ENCODE measurements at places on chromosomes 16 and 17.

DNA sequence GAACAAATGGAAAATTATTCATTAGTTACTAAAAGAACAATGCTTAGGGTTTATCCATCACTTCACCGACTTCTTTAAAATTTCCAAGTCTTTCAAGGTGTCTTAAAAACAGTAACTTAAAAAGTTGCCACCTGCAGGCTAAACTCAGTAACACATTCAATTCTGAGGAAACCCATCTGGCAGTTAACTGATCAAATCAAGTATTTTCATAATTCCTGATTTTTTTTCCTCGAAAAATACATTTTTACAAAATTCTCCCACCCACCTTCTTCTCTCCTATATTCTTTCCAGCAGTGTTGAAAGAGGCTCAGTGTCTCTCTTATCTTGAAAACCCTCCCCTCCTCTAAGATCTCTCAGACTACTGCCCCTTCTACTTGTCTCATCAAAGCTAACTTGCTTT, 29.9 kb downstream of the PARN start:
- H3K27me3 ChIP-seq, result no peaks in the 10 kb centered on the region
- peak; percentile 14 for DNase-seq
- H3K27ac ChIP-seq, result no peak overlapping the region
- H3K36me3 ChIP-seq, result peaks cover 45% of the 10 kb centered on the region
- H3K4me3 ChIP-seq, result no peak overlapping the region
- no peaks in the 10 kb centered on the region for H3K4me1 ChIP-seq

- peaks cover 47% of the 10 kb centered on the region for H3K4me1 ChIP-seq
- no peaks in the 10 kb centered on the region for H3K27me3 ChIP-seq
- H3K27ac ChIP-seq, result no peak overlapping the region
- no peak for DNase-seq
- H3K36me3 ChIP-seq, result no peaks in the 10 kb centered on the region
Observed at GRCh38 chr17:29710891-29711418, 88.2 kb upstream of the CORO6 start.

DNA sequence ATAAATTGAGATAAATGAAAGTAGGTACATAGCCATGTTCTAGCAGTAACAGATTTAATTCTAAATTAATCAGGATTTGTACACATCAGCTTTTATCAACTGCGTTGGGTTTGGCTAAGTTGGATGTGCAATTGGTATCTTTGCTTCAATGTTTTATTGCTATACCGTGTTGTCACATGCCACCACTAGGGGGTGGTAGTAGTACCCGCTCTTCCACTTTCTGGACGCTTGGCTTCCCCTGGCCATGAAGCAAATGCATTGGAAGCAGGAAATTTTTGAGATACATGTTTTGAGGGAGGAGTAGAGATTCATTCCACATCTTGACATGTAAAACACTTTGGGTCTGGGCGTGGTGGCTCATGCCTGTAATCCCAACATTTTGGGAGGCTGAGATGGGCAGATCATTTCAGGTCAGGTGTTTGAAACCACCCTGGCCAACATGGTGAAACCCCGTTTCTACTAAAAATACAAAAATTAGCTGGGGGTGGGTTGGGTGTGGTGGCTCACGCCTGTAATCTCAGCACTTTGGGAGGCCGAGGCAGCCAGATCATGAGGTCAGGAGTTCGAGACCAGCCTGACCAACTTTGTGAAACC, 58.6 kb downstream of the EMP2 start:
- no peak for DNase-seq
- H3K4me3 ChIP-seq, result no peak overlapping the region
- H3K27me3 ChIP-seq, result no peaks in the 10 kb centered on the region
- no peaks in the 10 kb centered on the region for H3K36me3 ChIP-seq
- H3K4me1 ChIP-seq, result no peaks in the 10 kb centered on the region

- H3K4me1 ChIP-seq, result no peaks in the 10 kb centered on the region
- DNase-seq, result no peak
- H3K4me3 ChIP-seq, result no peak within 1 kb of the TSS
- no peaks in the 10 kb centered on the region for H3K27me3 ChIP-seq
- no peaks in the 10 kb centered on the region for H3K36me3 ChIP-seq
Observed at GRCh38 chr16:22092143-22092933, at the start of gene VWA3A. Gene VWA3A, plus strand, starts transcription at chr16:22092541. Its CDS starts 97 bp downstream, at chr16:22092638.

DNA sequence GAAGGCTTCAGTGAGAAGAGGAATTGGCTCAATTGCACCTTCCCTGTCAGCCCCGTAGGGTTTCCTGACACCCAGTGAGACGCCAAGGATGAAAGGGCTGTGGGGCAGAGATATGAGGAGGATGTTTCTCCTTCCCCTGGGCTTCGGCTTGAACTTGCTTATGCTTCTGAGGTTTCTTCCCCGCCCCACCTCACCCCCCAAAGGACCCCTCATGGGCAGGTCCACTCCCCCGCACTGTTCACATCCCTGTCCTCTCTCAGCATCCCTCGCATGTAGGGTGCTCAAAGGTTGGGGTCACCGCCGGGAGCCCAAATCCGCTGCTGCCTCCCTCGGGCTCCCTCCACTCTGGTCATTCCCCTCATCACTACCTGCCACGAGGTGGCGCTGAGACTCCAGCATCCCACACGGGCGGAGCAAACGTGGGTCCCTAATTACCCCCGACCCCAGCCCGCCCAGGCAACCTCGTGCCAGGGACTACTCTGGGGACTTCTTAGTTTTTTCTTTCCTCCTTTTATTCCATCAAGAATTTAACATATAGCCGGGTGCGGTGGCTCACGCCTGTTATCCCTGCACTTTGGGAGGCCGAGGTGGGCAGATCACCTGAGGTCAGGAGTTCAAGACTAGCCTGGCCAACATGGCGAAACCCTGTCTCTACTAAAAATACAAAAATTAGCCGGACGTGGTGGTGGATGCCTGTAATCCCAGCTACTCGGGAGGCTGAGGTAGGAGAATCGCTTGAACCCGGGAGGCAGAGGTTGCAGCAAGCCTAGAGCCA, 3.3 kb upstream of the TRARG1 start:
- H3K27me3 ChIP-seq, result no peaks in the 10 kb centered on the region
- no peaks in the 10 kb centered on the region for H3K36me3 ChIP-seq
- H3K4me3 ChIP-seq, result no peak overlapping the region
- H3K27ac ChIP-seq, result no peak overlapping the region

DNA sequence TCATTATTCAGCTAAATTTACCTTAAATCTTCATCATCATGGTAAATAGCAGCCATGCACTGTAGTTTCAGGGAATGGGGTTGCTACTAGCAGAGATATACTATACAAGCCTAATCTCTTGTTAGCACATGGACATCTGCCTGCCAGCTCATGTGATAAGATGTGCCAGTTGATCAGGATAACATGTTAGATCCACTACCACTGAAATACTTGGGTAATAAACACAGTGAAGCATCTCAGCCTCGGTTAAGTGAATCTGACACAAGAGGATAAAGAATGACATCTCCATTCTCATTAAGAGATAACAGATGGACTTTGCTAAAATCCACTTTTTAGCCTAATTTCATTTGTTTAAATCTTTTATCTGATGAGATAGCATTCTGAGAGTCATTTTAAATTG, 256.1 kb downstream of the CDH8 start:
- no peak overlapping the region for H3K4me3 ChIP-seq
- no peaks in the 10 kb centered on the region for H3K27me3 ChIP-seq
- DNase-seq, result no peak
- no peaks in the 10 kb centered on the region for H3K36me3 ChIP-seq
- H3K4me1 ChIP-seq, result no peaks in the 10 kb centered on the region
- H3K27ac ChIP-seq, result no peak overlapping the region

DNA sequence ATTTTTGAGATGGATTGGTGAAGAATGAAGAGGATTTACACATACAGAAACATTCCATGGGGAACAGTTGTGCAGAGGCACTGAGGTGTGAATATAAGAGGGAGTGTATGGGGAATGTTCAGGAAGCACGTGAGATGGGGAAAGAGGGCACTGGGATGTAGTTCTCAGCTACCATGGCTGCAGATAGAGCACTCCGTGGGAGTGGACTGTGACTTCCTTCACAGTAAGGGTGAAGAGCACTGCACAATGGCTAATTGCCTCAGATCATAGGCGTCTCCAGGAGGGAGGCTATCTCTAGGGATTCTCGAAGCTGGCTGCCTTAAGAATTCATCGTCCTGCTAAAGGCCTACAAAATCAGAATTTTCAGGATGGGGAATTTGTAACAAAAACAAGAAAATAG, 7.0 kb downstream of the YPEL2 start:
- H3K27ac ChIP-seq, result no peak overlapping the region
- H3K27me3 ChIP-seq, result no peaks in the 10 kb centered on the region
- DNase-seq, result no peak
- H3K4me3 ChIP-seq, result no peak overlapping the region
- peaks cover 57% of the 10 kb centered on the region for H3K4me1 ChIP-seq

DNA sequence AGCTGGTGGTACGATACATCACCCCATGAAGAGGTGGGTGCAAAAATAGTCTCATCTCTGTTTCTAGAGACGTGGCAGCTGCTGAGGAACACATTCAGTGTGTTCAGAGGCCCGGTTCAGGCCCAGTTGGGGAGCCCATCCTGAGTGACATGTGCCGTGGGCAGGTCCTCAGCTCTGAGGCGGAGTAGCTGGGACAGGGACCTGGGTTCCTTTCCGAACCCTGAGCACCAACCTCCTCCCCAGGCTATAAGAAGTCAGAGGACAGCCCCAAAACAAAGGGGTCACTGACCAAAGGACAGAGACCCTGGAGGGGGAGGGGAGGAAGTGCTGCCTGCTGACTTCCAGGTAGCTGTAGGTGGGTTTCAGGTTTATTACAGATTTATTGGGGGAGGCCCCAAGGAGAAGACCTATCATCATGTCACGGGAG, 5.1 kb downstream of the LDHD start:
- H3K36me3 ChIP-seq, result no peaks in the 10 kb centered on the region
- H3K27ac ChIP-seq, result peak overlapping the region; percentile 56
- no peak for DNase-seq
- H3K4me1 ChIP-seq, result peaks cover 51% of the 10 kb centered on the region
- H3K4me3 ChIP-seq, result peak overlapping the region; percentile 5
- no peaks in the 10 kb centered on the region for H3K27me3 ChIP-seq

- no peaks in the 10 kb centered on the region for H3K27me3 ChIP-seq
- peaks cover 16% of the 10 kb centered on the region for H3K4me1 ChIP-seq
- H3K27ac ChIP-seq, result no peak overlapping the region
- no peak overlapping the region for H3K4me3 ChIP-seq
Observed at GRCh38 chr17:48494335-48494734, 36.5 kb downstream of the HOXB1 start.

DNA sequence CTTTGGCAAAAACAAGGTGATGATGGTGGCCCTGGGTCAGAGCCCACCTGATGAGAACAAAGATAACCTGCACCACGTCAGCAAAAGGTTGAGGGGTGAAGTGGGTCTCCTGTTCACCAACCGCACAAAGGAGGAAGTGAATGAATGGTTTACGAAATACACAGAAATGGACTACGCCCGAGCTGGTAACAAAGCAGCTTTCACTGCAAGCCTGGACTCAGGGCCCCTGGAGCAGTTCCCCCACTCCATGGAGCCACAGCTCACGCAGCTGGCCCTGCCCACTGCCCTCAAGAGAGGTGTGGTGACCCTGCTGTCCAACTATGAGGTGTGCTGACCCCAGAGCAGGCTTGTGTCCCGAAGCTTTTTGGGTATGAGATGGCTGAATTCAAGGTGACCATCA, 29.7 kb upstream of the DLX4 start:
- no peaks in the 10 kb centered on the region for H3K4me1 ChIP-seq
- no peak overlapping the region for H3K4me3 ChIP-seq
- no peak overlapping the region for H3K27ac ChIP-seq
- no peaks in the 10 kb centered on the region for H3K36me3 ChIP-seq
- no peak for DNase-seq

Data from CD4-positive, alpha-beta memory T cell (primary cell).